ENCODE measurements at places on chromosomes 7 and 10. TPM values are rescaled to one million over a fixed set of nuclear protein-coding genes. Genes with fewer than 3 reads are reported as not detected.

Gene STEAP1
- not detected for total RNA-seq

Gene IGF2BP3
- 120 TPM for total RNA-seq

Gene SEMA3D
- total RNA-seq, result not detected

DNA sequence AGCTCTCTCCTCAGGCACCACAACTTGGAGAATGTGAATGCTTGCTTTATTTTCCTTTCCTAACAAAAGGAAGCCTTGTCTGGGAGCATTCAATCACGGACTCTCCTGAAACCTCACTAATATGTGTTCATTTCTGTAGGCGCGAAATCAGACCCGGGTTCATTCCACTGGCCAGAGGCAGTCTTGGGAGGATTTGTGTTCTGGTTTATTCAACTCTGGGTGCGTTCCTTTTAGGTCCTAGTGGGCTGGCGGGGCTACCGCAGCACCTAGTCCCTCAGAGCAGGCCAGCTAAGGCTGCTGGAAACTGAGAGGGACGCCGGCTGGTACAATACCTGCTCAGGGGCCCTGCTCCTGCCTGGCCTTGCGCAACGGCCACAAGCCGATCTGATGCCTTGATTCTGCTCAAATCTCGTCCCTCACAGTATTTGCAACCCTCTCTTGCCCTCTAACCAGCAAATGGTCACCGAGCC, 7.5 kb downstream of the HOXA4 start:
- no peak overlapping the region for H3K4me3 ChIP-seq
- no peaks in the 10 kb centered on the region for H3K36me3 ChIP-seq
- H3K27me3 ChIP-seq, result no peaks in the 10 kb centered on the region

- H3K4me1 ChIP-seq, result no peaks in the 10 kb centered on the region
- no peak for DNase-seq
- H3K27ac ChIP-seq, result no peak overlapping the region
- H3K36me3 ChIP-seq, result no peaks in the 10 kb centered on the region
- H3K27me3 ChIP-seq, result no peaks in the 10 kb centered on the region
- no peak overlapping the region for H3K4me3 ChIP-seq
These were observed 199.8 kb upstream of the CNTNAP2 start for GRCh38 chr7:145916776-145917175.

DNA sequence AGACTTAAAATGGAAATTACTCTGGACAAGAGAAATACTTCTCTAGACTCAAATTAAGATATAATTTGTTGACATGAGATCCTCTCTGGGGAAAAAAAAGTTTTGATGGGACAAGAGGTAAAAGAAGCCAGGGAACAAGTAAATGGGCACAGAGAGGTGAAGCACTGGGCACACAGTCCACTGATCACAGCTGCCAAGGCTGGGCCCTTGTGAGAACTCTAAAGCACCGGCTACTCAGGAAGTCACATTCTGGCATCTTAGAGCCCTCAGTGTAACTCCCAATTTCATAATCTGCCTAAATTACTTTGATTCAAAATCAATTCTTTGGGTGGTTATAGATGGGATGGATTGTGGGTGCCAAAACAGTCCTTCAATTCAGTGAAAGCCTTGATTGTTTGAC, 123.2 kb upstream of the CACNA2D1 start:
- H3K4me3 ChIP-seq, result no peak overlapping the region
- H3K27me3 ChIP-seq, result no peaks in the 10 kb centered on the region
- H3K27ac ChIP-seq, result no peak overlapping the region
- H3K36me3 ChIP-seq, result no peaks in the 10 kb centered on the region

GRCh38 chr10:128051548-128051947, 74.7 kb downstream of the MKI67 start:
- no peak for DNase-seq
- no peak overlapping the region for H3K27ac ChIP-seq
- H3K27me3 ChIP-seq, result no peaks in the 10 kb centered on the region
- peaks cover 39% of the 10 kb centered on the region for H3K4me1 ChIP-seq

DNA sequence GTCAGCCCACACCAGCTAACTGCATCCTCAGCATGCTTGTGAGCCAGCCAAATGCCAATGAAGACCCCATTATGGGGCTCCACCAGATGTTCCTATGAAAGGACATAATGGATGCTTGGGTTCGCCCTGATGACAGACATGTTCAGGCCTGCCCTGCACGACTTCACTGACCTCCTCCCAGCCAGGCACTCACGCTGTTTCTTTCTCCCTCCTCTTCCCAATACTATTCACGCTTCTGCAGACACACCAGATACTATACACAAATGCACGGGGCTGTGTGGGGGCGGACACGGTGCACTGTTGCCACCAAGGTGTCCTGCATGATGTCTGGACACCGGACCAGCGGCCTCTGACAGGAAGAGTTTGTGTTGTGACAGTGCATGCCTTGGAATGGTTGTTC, 284.2 kb downstream of the PRPF18 start:
- H3K36me3 ChIP-seq, result no peaks in the 10 kb centered on the region
- no peak overlapping the region for H3K4me3 ChIP-seq
- peaks cover 4% of the 10 kb centered on the region for H3K4me1 ChIP-seq
- H3K27me3 ChIP-seq, result no peaks in the 10 kb centered on the region
